ENCODE measurements at places on chromosomes 1 and 21.

DNA sequence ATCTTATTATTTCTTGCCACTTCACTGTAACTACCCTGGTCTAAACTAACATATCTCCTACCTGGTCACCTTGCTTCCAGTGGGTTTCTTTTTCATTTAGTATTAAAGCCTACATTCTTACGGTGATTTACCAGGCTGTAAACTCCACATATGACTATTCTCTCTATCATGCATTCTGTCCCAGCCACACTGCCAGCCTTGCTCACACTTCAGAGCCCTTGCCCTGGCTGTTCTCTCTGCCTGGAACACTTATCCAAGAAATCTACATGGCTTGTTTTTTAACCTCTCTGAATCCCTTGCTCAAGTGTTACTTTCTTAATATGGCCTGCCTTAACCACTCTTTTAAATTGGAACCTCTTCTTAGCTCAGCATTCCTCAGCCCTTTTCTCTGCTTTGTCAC lies 212.7 kb downstream of the GPR52 start:
- DNase-seq: no peak

GRCh38 chr1:53585129-53585528 lies 125.9 kb downstream of the DMRTB1 start:
- no peak for DNase-seq

GRCh38 chr1:245279346-245279745 lies 124.6 kb downstream of the KIF26B start:
- DNase-seq: no peak

GRCh38 chr1:211118407-211119102 lies 15.4 kb downstream of the KCNH1 start:
- no peak for DNase-seq

DNA sequence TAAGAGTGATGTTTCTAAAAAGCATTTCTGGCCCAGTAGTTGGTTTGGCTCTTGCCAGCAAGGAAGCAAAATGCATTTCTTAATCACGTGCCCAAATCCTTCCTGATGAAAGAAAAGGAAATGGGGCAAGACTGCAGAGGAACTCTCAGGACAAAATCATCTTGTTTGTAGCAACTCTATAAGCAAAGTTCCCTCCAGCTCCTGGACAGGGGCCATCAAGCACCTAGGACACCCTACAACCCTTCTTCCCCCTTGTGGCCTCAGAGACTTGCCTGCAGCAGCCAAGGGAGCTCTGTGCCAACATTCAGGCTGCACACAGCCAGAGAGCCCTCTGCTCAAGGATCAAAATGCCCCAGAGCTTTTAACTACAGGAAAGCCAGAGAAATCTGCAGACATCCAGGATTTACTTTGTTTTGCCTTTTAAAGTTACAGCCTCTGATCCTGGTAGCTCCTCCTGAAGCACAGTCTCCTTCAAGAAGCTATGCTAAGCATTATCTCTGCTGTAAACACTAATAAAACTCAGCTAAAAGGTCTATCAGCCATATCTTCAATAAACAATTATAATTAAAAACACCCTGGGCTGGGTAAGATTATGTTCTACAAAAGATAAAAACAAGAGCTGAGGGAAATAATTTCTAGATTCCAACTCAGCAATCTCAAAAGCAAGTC lies 105.0 kb downstream of the KIAA0319L start:
- no peak for DNase-seq

DNA sequence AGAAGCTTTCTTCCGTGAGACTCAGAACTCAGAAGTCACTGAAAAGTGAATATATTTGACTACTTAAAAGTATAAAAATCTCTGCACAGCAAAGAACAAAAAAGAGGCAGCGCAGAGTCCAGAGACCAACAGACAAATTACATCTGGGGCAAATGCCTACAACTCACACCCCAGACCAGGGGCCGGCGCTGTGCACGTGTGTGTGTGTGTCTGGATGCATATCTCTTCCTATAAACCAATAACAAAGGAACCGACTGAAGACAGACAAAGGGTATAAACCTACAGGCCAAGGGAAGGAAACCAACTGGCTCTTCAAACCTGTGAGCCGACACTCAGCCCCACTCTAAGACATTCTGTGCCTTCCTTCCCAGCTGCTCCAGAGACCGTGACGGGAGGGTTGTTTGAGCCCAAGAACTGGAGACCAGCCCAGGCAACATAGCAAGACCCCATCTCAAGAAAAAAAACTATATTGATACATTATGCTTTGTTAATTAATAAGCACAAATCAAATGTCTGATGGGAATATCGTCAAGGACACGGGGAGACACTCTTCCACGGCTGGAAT lies 18.8 kb downstream of the WNT9A start:
- no peak for DNase-seq

DNA sequence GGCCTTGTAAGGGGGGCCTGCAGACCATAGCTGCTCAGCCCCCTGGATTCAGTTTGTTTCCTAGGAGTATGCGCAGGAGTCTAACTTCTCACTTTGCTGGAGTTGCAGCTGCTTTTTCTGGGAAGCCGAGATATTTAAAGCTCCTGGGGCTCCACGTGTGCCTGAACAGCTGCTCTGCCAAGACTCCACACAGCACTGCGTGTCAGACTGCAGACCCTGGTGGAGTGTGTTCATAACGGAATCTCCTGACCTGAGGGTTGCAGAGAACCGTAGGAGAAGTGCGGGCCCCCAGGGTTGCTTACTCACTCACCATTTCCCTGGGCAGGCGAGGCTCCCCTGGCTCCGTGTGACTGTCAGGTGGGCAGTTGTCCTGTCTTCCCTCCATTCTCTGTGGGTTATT lies 474.3 kb upstream of the TMPRSS15 start:
- DNase-seq: no peak

- peak; percentile 22 for DNase-seq
These were observed 343.2 kb downstream of the OLFM3 start for GRCh38 chr1:101653482-101653946.

GRCh38 chr1:207695891-207696290 lies 51.0 kb downstream of the CR1L start:
- no peak for DNase-seq

- DNase-seq: no peak
These were observed 79.7 kb upstream of the LPGAT1 start for GRCh38 chr1:211910113-211910884.
